RKO (cell line): ENCODE measurements at places on chromosomes 4 and X.

DNA sequence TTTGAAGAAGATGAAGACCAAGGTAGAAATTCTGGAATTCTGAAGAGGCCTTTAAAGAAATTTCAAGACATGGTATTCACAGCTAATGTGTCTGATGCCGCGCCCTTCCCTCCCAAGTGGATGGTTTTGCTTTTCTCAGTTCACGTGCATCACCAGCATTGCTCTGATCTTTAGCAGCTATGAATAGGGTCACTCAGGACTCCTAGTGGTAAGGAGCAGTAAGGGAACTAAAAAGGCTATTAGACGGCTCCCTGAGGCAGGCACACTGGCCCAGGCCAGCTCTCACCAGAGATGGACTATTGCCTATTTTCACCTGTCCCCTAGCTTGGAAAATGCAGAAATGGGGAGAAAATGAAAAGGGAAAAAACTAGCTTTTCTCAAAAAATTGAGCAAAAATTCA is 447.5 kb upstream of the RASGEF1B start:
- DNase-seq = peak; percentile 57

- peak; percentile 50 for DNase-seq
These were observed 4.6 kb downstream of the ARHGAP10 start for GRCh38 chr4:147736458-147736857.

DNA sequence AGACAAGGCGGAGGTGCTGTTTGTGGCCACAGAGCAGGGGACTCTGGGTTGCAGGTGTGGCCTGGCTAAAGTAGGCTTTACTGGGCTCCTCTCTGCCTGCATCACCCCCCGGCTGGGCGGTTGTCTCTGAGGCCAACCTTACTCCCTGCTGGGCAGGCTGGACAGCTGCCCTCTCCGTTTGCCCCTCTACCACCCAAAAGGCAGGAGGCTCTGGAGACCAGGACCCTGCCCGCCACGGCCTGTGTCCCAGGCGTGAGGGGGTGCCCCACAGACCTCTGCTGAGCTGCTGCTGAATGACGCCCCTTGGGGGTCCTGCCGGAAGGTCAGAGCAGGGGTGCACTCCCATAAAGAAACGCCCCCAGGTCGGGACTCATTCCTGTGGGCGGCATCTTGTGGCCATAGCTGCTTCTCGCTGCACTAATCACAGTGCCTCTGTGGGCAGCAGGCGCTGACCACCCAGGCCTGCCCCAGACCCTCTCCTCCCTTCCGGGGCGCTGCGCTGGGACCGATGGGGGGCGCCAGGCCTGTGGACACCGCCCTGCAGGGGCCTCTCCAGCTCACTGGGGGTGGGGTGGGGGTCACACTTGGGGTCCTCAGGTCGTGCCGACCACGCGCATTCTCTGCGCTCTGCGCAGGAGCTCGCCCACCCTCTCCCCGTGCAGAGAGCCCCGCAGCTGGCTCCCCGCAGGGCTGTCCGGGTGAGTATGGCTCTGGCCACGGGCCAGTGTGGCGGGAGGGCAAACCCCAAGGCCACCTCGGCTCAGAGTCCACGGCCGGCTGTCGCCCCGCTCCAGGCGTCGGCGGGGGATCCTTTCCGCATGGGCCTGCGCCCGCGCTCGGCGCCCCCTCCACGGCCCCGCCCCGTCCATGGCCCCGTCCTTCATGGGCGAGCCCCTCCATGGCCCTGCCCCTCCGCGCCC is 920 bp downstream of the HTT-AS start:
- DNase-seq = no peak

GRCh38 chrX:10884246-10884645 is 226.9 kb upstream of the HCCS start:
- DNase-seq = no peak

GRCh38 chrX:122418758-122419157 is 765.3 kb upstream of the GRIA3 start:
- no peak for DNase-seq

GRCh38 chr4:30856795-30857564 is 136.8 kb downstream of the PCDH7 start:
- DNase-seq = no peak
